ENCODE measurements at places on chromosomes 2 and 18.

DNA sequence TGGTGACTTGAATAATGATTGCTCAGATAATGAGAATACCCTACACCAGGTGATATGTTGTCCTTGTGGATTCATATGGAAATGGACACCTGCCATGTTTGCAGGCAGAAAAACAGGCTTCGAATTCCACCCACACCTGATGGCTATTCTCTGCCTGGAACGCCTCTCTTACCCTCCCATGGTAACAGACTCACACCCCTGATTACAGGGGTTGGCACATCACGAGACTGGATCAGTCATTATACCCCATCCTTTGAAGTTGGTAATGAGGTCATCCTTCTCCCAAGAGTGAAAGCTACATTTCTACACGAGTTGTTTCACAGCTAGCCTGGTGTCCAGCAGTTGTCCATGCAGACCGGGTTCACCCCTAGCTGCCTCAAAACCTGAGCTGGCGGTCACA lies 71.4 kb upstream of the MBOAT2 start:
- H3K4me1 ChIP-seq: peaks cover 4% of the 10 kb centered on the region
- peaks cover 8% of the 10 kb centered on the region for H3K27me3 ChIP-seq
- no peak for DNase-seq
- no peaks in the 10 kb centered on the region for H3K36me3 ChIP-seq

DNA sequence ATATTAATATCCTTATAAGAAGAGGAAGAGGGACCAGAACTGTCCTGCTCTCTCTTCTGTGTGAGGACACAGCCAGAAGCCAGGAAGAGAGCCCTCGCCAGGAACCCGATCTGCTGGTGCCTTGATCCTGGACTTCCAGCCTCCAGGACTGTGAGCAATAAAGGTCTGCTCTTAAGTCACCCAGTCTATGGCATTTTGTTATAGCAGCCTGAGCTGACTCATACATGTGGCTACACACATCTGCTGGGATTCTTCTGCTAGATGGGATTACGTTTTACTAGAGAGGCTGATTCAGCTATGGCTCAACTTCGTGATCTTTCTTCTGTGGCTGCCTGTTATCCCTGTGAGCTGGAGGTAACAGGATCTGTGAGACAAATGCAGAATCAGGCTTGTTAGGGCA lies 29.6 kb downstream of the ARL4C start:
- DNase-seq: no peak
- no peaks in the 10 kb centered on the region for H3K27me3 ChIP-seq
- no peak overlapping the region for H3K4me3 ChIP-seq

GRCh38 chr2:73922681-73923080 lies 4.0 kb upstream of the DGUOK start:
- peaks cover 2% of the 10 kb centered on the region for H3K27me3 ChIP-seq
- H3K27ac ChIP-seq: no peak overlapping the region
- no peak for DNase-seq
- H3K4me3 ChIP-seq: no peak overlapping the region
- H3K36me3 ChIP-seq: no peaks in the 10 kb centered on the region
- peaks cover 20% of the 10 kb centered on the region for H3K4me1 ChIP-seq

GRCh38 chr18:62044490-62045000 lies 142.3 kb downstream of the PIGN start:
- H3K4me3 ChIP-seq: no peak overlapping the region
- H3K36me3 ChIP-seq: peaks cover 12% of the 10 kb centered on the region
- H3K27ac ChIP-seq: no peak overlapping the region
- DNase-seq: no peak
- no peaks in the 10 kb centered on the region for H3K27me3 ChIP-seq

GRCh38 chr2:221521233-221521845 lies 50.8 kb downstream of the EPHA4 start:
- peaks cover 5% of the 10 kb centered on the region for H3K36me3 ChIP-seq
- no peaks in the 10 kb centered on the region for H3K27me3 ChIP-seq
- DNase-seq: no peak
- H3K4me1 ChIP-seq: peaks cover 1% of the 10 kb centered on the region
- no peak overlapping the region for H3K27ac ChIP-seq

GRCh38 chr18:79765491-79766245 lies 32.1 kb upstream of the KCNG2 start:
- H3K27me3 ChIP-seq: peaks cover 4% of the 10 kb centered on the region
- H3K4me1 ChIP-seq: no peaks in the 10 kb centered on the region
- no peak for DNase-seq
- H3K36me3 ChIP-seq: no peaks in the 10 kb centered on the region
- H3K27ac ChIP-seq: no peak overlapping the region
- no peak overlapping the region for H3K4me3 ChIP-seq

- no peak for DNase-seq
- H3K27me3 ChIP-seq: no peaks in the 10 kb centered on the region
- no peak overlapping the region for H3K4me3 ChIP-seq
- no peaks in the 10 kb centered on the region for H3K36me3 ChIP-seq
- no peak overlapping the region for H3K27ac ChIP-seq
These were observed 523.4 kb downstream of the CCDC85A start for GRCh38 chr2:56707218-56707617.

GRCh38 chr18:3214855-3215637 lies 4.7 kb downstream of the MYOM1 start:
- H3K4me1 ChIP-seq: peaks cover 16% of the 10 kb centered on the region
- DNase-seq: no peak
- no peak overlapping the region for H3K4me3 ChIP-seq
- H3K27ac ChIP-seq: no peak overlapping the region

DNA sequence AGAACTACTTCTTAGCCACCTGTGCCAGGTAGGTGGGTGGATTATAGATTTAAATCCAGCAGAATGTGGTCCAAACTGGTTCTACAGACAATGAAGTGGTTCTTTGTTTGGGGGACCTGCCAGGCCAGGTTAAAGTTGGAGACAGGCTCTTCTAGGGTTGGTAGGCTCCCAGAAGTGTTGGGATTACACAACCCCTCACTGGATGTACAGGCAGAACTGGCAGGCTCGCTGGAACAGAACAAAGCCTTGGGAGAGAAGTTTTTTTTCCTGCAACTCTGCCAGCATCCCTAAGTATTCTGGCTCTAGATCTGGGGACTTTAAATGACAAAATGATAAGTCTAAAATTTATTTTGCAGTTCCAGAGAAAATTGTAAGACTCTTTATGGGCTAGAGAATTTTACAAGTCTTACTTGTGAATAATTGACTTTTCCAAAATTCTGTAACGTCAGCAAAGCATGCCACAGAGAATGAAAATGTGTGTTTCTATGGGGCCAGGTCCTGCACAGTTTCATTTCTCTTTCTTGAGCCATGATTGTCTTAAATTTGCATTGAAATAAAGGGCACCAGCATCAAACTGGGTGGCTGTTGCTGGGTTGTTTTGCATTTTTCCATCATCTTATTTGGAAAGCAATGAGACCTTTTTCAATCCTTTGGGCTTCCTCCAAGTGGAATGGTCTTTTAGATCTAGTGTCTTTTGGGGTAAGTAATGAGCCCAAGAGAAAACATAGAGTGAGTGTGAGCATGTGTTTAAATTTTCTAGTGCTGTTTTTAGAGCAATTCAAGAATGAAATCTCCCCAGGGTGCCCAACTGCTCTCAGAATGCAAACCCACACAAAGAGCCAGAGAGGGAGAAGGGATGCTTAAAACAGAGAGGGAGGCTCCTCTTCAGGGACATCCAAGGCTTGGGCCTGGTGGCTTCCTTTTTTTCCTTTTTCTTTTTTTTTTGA lies 32.4 kb upstream of the ATL2 start:
- H3K27ac ChIP-seq: no peak overlapping the region
- no peaks in the 10 kb centered on the region for H3K4me1 ChIP-seq
- DNase-seq: no peak
- peaks cover 4% of the 10 kb centered on the region for H3K27me3 ChIP-seq

- peaks cover 4% of the 10 kb centered on the region for H3K4me1 ChIP-seq
- H3K4me3 ChIP-seq: no peak overlapping the region
- no peak overlapping the region for H3K27ac ChIP-seq
- no peak for DNase-seq
These were observed 68.7 kb upstream of the HPCAL1 start for GRCh38 chr2:10234013-10234306.

- H3K27me3 ChIP-seq: no peaks in the 10 kb centered on the region
- H3K27ac ChIP-seq: no peak overlapping the region
- peaks cover 41% of the 10 kb centered on the region for H3K4me1 ChIP-seq
- H3K36me3 ChIP-seq: peaks cover 61% of the 10 kb centered on the region
These were observed 59.7 kb downstream of the INPP5D start for GRCh38 chr2:233119806-233120205.

DNA sequence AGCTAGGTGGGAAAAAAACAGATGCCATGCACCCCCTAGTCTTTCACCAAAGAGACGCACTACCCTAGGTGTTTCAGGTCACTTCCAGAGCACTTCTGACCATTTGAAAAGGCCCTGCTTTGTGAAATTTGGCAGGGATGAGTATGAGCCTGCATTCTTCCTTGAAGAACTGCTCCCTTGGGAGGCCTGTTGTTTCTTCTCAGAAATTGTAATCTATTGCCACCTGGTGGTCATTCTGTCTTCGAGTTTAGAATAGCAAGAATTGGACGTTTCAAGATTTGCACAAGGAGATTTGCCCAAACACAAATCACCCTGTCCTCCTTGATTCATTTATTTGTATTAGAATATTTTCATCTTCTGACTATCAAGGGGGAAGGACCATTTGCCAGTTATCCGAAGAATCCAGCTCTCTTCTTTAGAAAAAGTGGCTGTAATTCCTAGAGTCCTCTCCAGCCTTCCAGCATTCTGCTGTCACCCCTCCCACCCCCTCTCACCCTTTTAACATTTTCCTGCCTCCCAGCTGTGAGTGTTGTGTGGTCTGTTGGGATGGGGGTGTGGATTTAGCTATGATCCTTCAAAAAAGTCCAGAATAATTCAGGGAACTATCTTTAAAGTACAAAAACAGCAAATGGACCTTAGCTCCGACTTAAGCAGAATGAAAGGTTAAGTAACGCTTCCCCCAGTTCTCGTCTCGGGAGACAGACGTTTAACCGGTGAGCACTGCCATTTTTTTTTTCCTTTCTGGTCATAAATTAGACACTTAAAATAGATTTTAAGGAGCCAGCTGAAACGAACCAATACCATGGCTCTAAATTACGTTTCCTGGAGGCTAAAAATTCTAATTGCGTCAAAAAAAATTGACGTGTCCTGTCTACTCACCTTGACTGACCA lies 3.7 kb upstream of the GAD1 start:
- peaks cover 62% of the 10 kb centered on the region for H3K27me3 ChIP-seq
- H3K4me3 ChIP-seq: no peak overlapping the region
- no peak overlapping the region for H3K27ac ChIP-seq
- H3K4me1 ChIP-seq: peaks cover 33% of the 10 kb centered on the region
- no peaks in the 10 kb centered on the region for H3K36me3 ChIP-seq
- no peak for DNase-seq

GRCh38 chr2:86039963-86040655 lies 65.6 kb downstream of the POLR1A start:
- peak overlapping the region; percentile 99 for H3K27ac ChIP-seq
- H3K4me1 ChIP-seq: peaks cover 69% of the 10 kb centered on the region
- no peak overlapping the region for H3K4me3 ChIP-seq
- DNase-seq: no peak
- no peaks in the 10 kb centered on the region for H3K27me3 ChIP-seq

GRCh38 chr2:178477443-178478129 lies 814 bp downstream of the FKBP7 start:
- no peak for DNase-seq
- peaks cover 41% of the 10 kb centered on the region for H3K4me1 ChIP-seq
- peaks cover 5% of the 10 kb centered on the region for H3K36me3 ChIP-seq
- H3K4me3 ChIP-seq: peak overlapping the region; percentile 95

DNA sequence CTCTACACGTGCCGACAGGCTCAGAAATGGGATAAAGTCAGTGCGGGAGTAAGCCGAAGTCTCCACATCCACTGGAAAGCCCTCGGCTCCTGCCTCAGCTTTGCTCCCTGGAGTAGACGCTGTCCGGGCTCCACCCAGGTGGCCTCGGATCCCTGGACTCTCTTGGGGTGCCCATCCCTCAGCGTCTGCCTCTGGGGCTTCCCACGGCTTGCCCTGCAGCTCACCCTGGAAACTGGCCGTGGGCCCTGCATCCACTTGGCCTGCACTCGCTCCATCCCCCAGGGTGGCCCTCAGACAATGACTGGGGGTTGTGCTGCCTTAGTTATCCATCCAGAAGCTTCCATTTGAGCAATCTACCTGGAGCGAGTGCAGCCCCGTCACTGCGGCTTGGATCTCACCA lies 36.2 kb upstream of the TAF1B start:
- H3K27me3 ChIP-seq: peaks cover 8% of the 10 kb centered on the region
- H3K27ac ChIP-seq: no peak overlapping the region
- DNase-seq: no peak
- peaks cover 7% of the 10 kb centered on the region for H3K4me1 ChIP-seq

GRCh38 chr2:55875434-55876135 lies 48.0 kb downstream of the EFEMP1 start:
- no peaks in the 10 kb centered on the region for H3K4me1 ChIP-seq
- DNase-seq: no peak
- no peaks in the 10 kb centered on the region for H3K27me3 ChIP-seq
- H3K4me3 ChIP-seq: no peak overlapping the region
- H3K27ac ChIP-seq: no peak overlapping the region
